ENCODE measurements at places on chromosomes 16 and 17.

- no peak for DNase-seq
These were observed 21.6 kb downstream of the ZFP1 start for GRCh38 chr16:75169899-75170405.

DNA sequence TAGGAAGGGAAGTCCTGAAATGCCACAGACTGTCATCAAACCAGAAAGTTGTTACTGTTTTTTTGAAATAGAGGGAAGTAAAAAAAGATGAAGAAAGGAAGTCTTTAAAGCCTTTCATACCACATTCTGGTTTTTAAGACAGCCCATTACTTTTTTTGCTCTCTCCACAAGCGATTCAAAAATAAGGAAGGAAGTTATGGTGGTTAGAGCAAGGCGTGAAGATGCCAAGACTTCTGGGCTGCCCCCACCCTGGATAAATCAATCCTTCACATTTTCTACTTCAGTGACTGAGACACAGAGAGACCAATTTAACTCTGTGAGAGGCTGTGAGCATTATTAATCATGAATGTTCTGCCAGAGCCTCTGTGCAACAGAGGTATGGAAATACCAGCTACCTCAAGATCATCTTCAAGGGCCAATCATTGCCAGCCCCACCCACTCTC lies 82.3 kb upstream of the BCAR1 start:
- DNase-seq, result no peak

DNA sequence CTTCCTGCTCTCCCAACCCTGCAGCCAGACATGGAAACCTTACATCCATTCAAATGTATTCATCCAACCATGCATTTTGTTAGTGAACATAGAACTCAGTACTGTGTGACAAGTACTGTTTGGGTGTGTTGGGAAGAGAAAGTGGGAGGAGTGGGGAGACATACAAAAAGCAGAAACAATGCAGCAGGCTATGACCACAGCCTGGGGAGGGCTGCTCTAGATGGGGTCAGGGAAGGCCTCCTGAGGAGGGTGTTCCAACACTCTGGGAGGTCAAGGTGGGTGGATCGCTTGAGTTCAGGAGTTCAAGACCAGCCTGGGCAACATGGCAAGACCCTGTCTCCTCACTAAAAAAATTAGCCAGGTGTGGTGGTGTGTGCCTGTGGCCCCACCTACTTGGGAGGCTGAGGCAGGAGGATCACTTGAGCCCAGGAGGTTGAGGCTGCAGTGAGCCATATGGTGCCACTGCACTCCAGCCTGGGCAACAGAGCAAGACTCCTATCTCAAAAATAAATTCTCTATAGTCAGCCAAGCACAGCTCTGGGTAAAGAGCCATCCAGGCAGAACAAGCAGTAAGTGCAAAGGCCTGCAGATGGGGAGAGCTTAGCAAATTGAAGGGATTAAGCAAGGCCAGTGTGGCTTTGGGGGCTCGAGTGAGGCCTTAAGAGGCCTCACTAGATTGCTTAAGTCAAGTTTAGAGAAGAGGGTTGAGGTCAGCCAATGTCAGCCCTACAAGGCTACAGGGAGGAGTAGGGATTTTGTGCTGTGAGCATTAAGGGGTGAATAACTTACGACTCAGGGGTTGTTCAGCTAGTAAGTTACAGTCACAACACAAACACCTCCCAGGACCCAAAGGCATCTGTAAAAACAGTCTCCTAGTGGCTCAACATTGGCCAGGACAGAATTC lies 5.5 kb downstream of the SLC13A2 start:
- no peak for DNase-seq

DNA sequence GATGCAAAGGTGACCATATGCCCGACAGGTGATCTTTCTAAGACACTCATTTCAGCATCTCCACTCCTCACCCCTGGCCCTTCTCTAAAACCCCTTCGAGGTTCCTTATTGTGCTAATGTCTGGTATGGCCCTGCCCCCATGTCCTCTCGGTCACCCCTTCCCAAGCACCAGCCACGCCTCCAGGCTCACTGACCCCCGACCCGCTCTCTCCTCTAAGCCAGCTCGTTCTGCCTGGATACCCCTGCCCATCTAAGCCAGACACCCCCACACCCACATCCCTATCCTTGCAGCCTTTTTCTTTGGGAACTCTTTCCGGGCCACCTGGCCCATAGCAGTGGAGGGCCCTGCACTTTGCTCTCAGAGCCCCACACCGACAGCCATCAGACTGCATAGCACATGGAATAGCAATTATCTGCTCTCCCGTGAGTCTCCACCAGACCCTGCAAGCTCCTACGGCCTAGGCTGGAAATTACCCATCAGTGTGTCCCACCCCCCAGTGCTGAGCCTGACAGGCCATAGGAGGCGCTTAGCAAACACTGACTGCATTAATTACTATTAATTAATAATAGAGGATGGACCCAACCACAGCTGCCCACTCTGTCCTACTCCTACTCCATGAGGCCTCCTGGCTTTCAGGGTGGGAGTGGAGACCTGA lies 176.7 kb downstream of the TMEM132E start:
- no peak for DNase-seq

DNA sequence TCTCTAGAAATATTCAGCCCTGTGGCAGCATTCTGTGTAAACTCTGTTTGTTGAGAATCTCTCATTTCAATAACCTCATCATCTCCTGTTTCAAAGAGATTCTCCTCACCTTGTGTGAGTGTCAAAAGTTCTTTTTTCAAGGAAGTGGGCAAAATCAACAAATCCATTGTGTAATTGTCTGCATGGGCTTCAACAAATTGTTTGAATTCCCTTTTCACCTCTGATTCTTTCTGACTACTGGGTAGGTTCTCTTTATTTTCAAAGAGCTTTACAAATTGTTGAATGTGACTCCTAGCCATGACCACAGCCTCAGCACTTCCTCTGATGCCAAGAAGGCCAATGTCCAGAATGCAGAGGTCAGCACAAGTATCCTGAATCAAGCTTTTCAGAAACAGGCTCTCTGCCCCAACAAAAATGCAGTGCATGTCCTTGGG lies 48.0 kb downstream of the N4BP1 start:
- no peak for DNase-seq

DNA sequence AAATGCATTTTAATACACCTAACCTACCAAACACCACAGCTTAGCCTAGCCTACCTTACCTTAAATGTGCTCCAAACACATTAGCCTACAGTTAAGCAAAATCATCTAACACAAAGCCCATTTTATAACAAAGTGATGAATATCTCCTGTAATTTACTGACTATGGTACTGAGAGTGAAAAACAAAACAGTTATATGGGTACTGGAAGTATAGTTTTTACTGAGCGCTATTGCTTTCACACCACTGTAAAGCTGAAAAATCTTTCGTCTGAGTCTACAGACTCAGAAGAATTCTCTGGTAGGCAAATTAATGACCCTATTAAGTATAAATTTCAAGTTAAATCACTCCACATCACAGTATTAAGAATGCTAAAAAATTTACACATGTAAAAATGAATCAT lies 3.5 kb downstream of the GRB2 start:
- no peak for DNase-seq

DNA sequence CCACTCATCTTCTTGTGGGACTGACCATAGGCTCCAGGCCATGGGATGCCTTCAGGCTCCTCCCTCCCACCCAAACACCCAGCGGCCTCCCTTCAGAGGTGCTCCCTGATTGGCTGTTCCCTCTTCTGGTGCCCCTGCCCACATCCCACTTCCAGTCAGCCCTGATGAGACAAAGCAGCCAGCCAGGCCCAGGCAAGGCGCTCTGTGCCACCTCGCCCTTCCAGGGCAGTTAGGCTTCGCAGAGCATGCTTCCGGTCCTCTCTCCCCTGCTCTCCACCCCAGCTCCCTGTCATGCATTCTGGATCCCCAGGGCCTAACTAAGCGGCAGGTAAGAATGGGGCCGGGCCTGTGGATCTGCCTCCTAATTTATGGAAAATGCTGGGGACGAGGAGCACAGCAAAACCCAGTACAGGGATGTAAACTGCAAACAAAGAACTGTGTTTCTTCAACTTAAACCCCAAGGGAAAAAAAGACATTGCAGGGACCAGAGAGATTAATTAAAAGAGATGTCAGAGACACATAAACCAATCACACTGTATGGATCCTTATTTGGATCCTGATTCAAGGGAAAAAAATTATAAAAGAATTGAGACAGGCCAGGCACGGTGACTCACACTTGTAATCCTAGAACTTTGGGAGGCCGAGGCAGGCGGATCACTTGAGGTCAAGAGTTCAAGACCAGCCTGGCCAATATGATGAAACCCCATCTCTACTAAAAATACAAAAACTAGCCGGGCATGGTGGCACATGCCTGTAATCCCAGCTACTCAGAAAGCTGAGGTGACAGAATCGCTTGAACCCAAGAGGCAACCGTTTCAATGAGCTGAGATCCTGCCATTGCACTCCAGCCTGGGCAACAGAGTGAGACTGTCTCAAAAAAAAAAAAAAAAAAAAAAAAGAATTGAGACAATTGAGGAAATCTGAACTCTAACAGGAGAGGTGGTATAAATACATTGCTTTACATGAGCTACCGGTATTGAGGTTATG lies 26.0 kb downstream of the ZDHHC7 start:
- DNase-seq, result no peak

GRCh38 chr17:75277664-75278071 lies 6.6 kb upstream of the MIF4GD start:
- DNase-seq, result no peak

DNA sequence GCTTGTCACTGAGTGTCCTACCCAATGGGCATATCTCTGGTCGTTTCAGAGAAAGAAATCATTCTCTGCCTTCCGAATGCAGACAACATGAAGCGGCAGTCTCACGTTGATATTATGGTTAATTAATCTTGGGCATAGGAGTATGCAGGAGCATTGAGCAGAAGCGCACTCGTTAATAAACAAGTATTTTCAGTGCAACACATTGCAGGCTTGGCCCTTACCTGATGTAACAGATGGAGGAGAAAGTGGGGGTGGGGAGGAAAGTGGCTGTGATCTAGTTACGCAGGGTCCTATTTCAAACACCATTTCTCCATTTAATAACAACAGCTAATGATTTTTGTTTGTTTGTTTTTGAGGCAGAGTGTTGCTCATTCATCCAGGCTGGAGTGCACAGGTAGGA lies 414.0 kb upstream of the RBFOX1 start:
- DNase-seq, result no peak

GRCh38 chr16:28946681-28947080 lies 4.1 kb upstream of the NFATC2IP start:
- DNase-seq, result no peak

DNA sequence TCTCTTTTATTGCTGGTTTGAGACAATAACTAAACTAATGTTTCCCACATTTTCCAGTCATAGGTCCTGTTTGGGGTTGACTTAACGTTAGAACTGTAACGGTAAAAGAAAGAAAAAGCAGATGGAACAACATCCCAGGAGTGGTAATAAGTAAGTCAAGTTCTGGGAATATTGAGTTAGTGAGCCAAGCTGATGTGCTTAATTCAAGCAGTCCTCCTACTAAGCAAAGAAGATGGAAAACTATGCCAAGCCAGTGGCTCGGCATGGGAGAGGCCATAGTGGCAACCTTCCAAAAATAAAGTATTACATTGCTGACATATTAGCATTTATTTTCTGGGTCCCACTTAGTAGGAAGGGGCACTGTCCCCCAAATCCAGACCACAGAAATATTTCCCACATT lies 161.7 kb upstream of the CDH5 start:
- DNase-seq, result no peak

- peak; percentile 22 for DNase-seq
These were observed 1.1 kb downstream of the RAI1 start for GRCh38 chr17:17682293-17682736.

DNA sequence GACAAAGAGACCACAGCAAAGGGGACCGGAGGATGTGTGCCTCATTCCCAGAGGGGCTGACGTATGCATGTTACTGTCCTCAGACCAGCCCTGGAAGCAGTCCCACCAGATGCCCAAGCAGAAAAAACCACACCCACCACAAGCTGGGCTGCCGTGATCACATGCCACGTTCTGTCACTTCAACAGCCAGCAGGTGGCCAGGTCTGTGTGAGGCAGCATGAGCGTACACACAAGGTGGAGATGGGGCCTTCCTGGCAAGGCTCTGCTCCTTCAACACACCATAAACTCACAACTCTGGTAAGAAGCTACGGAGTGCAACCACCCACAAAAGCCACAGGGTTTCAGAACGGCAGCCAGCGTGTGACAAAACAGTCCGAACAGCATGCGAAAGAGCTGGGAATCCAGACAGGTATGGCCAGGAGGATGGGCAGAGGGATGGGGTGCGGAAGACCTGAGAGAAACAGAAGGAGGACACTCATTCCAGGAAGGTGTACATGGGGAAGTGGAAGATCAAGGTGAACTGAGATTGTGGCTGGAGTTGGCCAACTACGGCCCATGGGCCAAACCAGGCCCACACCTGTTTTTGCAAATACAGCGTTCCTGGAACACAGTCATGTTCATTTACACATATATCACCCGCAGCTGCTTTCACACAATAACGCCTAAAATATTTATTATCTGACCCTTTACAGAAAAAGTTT lies 27.9 kb downstream of the MBTPS1 start:
- DNase-seq, result no peak

GRCh38 chr16:4649744-4650442 lies 25.3 kb downstream of the MGRN1 start:
- no peak for DNase-seq

- peak; percentile 30 for DNase-seq
These were observed 3.7 kb upstream of the ERN1 start for GRCh38 chr17:64133546-64134215.

GRCh38 chr16:81371106-81371505 lies 56.3 kb downstream of the GAN start:
- DNase-seq, result no peak

DNA sequence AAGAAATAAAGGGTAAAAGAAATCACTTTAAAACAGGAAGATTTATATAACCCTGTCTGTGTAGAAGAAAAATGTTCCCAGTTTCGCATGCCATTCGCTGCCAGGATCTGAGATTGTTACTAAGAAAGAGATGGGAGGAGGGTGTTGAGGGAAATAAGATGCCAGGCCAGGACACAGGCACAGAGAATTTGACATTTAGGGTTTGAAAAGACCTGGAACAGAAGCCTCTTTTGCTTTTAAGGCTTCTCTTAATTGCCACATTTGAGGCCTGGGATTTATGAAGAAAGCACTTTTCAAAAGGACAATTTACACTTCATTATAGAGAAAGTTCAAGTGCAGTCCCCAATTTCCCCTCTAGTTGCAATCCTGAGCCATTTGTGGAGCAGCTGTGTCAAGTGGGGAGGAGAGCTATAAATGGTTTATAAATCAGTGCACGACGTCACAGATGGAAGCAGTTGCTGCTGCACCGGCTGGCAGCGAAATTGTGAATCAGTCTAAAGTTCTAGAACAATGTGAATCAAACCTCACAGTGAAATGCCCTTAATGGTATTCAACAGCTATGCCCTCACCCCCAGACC lies 26.5 kb upstream of the C16orf87 start:
- peak; percentile 39 for DNase-seq

DNA sequence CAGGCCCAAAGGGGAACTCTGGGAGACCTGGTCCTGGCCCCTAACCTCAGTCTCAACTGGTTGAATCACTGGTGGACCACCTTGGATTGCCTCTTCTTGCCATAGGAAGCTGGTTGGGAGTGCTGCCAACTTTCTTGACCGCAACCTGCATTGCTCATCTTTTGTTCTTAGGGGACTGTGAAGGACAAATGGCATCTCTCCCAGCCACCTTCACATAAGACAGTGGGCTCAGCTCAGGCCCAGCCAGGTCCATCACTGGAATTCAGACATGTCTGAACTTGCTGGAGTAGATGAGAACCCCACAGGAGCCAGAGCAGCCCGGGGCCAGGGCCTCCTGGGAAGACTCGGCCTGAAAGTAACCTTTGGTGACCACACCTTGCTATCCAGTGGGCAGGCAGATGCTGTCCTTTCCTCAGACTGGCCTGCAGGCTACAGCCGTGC lies 18.8 kb downstream of the ADORA2B start:
- DNase-seq, result no peak

- no peak for DNase-seq
These were observed 34.3 kb upstream of the RBFOX3 start for GRCh38 chr17:79645022-79645776.

- DNase-seq, result no peak
These were observed 1.3 kb downstream of the NETO2 start for GRCh38 chr16:47142486-47142820.
